Nasal cavity respiratory epithelium epithelial cell of viscerocranial mucosa (primary cell): ENCODE measurements at places on chromosomes 16 and 17. TPM values are rescaled to one million over a fixed set of nuclear protein-coding genes. Genes with fewer than 3 reads are reported as not detected.

Gene SYT17
- total RNA-seq = 0.34 and 3.3 TPM in 2 replicates

Gene CALB2
- total RNA-seq = 0.21 and 6.5 TPM in 2 replicates

Gene ATP2C2
- total RNA-seq = 26.7 and 50.7 TPM in 2 replicates

Gene SLC35G3
- total RNA-seq = not detected in 2 replicates

Gene KRTAP2-3
- 0.93 TPM in 1 of 2 replicates, not detected in the other for total RNA-seq

Gene MFAP4
- total RNA-seq = not detected in 2 replicates

Gene KRTAP17-1
- total RNA-seq = not detected in 2 replicates

Gene SLC2A4
- total RNA-seq = under 0.01 and 0.14 TPM in 2 replicates

Gene ITGAD
- not detected in 2 replicates for total RNA-seq

Gene SCN4A
- 0.07 and 0.68 TPM in 2 replicates for total RNA-seq

Gene BAIAP3
- 0.34 and 0.78 TPM in 2 replicates for total RNA-seq
